ENCODE measurements at places on chromosomes 3 and 15.

DNA sequence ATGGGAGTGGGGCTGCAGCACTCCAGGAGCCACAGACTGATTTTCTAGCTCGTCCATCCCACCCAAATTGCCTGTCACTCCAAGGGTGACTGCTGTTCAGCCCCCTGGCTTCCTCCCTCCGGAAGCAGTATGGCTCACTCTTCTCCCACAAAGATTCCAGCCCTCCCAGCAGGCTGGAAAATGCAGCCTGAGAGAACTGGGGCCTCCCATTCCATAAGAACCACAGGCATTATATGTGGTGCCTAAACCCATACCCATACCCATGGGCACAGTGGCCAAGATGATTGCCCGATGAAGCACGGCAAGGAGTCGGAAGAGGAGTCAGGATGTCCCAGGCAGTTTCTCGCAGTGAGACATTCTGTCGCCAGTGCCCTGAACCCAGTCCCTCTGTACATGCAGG lies 6.0 kb upstream of the VILL start:
- DNase-seq: no peak

GRCh38 chr3:158916111-158916510 lies 114.3 kb downstream of the MFSD1 start:
- no peak for DNase-seq

DNA sequence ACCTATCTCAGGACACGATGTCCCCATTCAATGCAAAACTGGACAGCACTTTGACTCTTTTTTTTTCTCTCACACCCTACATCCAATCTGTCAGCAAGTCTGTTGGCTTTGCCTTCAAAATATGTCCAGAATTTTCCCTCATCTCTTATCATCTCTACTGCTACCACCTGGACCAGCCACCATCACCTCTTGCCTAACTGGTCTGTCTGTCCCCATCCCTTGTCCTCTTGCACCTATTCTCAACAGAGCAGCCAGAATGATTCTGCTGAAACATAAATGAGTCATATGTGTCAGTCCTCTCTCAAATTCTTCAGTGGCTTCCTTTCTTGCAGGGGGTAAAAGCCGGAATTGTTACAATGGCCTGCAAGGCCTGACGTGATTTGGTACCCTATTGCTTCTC lies 105.8 kb downstream of the CYP19A1 start:
- DNase-seq: no peak

DNA sequence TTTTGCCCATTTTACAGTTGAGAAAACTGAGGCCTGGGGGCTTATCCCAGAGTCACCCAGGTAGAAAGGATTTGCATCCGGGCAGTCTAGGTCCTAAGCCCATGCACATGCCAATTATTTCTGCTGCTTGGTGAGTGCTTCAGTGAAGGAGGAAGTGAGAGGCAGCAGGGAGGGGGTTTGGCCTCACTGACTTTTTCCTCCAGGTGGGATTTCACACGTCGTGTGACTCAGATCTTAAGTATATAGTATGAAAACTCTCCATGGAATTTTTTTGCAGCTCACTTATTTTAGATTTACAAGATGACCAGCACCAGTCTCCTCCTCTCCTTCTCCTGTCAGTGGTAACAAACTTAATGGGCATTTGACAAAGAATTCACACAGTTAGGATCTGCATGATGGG lies 4.6 kb downstream of the ITGA11 start:
- DNase-seq: no peak

DNA sequence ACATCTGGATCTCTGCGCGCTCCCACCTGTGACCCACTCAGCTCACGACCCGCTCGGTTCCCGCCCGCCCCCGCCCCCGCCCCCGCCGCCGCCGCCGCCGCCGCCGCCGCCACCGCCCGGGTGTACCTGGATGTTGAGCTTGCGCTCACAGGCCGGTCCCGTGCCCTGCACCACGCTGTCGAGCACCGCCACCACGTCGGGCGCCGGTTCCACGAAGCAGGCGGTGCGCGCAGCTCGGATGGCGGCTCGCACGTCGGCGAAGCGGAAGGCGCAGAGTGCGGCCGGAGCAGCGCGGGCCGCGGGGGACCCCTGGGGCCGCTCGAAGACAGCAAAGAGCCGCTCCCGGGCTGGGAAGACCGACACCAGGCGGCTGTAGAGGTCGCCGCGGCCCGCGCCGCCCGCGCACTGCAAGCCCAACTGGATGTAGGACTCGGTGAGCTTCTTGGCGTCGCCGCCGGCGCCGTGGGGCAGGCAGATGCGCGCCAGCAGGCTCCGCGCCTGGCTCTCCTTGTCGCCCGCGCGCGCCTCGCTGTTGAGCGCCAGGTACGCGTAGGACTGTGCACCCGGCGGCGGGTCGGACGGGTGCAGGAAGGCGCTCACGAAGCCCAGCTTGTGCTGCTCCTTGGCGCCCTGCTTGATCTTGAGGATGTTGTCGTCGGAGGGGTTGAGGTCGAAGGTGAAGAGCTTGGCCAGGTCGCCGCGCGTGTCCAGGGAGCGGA lies 1.1 kb downstream of the PLXND1 start:
- no peak for DNase-seq

- no peak for DNase-seq
Measured at GRCh38 chr3:10774825-10775224, 41.2 kb upstream of the SLC6A11 start.

GRCh38 chr3:177358977-177359592 lies 161.8 kb upstream of the TBL1XR1 start:
- peak; percentile 45 for DNase-seq

DNA sequence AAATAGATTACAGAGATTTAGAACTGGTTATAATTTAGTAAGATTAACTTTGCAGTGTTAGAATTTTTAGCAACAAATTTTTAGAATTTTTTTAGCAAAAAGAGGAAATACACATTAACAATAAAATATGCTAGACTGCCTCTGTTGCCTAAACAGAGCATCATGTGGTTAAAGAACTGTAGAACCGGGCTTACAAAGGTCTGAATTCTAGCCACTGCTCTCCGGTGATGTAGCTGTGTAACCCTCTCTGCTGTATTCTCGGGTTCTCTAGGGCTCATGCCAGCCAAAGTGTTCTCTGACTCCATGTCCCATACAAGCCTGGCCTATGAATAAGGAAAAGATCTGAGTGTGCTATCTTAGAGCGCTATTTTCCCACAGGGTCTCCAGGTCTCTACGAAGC lies 2.9 kb upstream of the P2RY12 start:
- no peak for DNase-seq

GRCh38 chr3:118828351-118828750 lies 206.3 kb downstream of the IGSF11 start:
- no peak for DNase-seq

DNA sequence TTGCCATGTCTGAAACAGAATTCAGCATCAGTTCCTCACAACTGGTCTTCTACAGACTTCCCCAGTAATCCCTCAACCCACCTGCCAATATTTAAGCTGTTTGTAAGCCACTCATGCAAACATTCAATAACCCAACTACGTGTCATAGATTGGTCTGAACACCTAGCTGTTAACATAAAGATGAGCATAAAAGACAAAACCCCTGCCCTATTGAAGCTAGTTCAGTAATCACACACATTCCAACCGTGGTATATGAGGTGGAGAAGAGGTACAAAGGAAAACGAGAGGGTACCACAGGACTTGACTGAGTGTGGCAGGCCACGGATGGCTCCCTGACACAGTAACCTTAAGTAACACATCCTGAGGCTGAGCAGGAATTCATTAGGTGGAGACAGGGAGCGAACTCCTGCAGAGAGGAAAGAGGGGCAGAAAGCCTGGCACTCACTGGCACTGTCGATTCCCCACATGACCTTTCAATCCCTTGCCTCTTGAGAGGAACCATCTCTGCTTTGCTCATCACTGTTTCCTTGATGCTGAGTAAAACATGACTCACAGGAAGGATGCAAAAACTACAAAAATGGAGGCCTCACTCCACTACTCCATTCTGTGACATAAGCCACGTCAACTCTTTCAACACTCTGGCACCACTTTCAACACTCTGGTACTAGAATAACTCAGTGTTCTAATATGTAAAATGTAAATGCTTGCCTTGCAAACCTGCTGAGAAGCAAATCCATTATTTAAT lies 31.3 kb downstream of the RPN1 start:
- no peak for DNase-seq
